Chondrocyte (in vitro differentiated cells): ENCODE measurements at places on chromosomes 4 and X. TPM values are rescaled to one million over a fixed set of nuclear protein-coding genes. Genes with fewer than 3 reads are reported as not detected.

DNA sequence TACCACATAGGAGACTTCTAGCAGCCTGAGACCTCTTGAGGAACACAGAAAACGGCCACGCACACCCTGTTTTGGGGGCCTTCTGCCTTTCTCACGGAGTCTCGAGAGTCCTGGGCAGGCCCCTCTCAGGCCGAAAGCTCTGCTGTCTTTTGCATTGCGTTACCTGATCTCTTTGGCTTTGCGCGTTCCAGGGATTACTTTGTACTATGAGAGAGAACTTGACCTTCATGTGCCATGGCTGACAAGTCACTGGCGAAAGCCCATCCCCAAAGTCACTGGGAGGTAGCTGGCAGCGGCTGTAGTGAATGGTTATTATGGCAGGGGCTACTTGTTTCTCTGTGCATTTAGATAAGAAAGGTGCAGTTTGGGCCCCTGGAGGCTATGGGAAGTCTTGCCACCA, 8.0 kb upstream of the NAT8L start:
- no peaks in the 10 kb centered on the region for H3K4me1 ChIP-seq
- DNase-seq: no peak
- H3K4me3 ChIP-seq: no peak overlapping the region
- H3K27me3 ChIP-seq: peaks cover 28% of the 10 kb centered on the region
- no peak overlapping the region for H3K27ac ChIP-seq

DNA sequence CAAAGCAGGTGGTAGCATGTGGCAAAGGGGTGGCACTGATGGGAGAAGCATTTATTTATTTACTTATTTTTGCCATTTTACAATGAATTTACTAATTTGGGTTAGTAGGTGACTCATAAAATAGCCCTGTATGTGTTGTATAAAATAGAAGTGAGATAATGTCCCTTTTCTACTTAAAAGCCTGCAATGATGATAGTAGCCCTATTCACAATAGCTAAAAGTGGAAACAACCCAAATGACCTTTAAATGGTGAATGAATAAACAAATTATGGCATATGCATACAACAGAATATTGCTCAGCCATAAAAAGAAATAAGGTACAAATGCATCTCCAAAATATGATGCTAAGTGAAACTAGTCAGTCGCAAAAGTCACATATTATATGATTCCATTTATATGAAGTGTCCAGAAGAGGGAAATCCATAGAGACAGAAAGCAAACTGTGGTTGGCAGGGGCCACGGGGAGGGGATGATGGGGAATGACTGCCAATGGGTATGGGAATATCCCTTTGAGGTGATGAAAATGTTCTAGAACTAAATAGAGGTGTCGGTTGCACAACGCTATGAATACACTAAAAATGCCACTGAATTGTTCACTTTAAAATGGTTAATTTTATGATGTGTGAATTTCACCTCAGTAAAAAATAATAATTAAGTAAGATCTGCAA, 35.8 kb upstream of the FAM9C start:
- DNase-seq: no peak
- H3K36me3 ChIP-seq: no peaks in the 10 kb centered on the region
- H3K27me3 ChIP-seq: no peaks in the 10 kb centered on the region

GRCh38 chrX:6568031-6568430, 33.1 kb upstream of the VCX3A start:
- H3K27ac ChIP-seq: no peak overlapping the region
- no peak for DNase-seq
- H3K4me1 ChIP-seq: peaks cover 6% of the 10 kb centered on the region
- no peaks in the 10 kb centered on the region for H3K27me3 ChIP-seq
- no peak overlapping the region for H3K4me3 ChIP-seq

DNA sequence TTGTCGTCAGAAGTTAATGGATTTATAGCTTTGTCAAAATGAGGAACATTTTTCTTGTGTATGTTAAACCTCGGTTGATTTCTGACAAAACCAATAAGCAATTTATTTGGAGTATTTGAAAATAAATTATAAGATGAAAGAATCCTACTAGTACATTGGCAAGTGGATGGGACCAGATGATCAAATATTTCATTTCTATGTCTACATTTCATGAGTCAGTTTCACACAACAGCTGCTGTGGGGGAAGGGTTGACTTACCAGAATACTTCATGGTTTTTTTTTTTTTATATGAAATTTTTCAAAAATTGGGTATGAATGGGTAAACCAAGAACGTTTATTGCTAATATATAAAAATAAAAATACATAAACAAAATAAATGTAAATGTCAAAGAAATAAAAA, 39.4 kb downstream of the RAPGEF2 start:
- no peak for DNase-seq
- no peak overlapping the region for H3K27ac ChIP-seq
- no peaks in the 10 kb centered on the region for H3K36me3 ChIP-seq

DNA sequence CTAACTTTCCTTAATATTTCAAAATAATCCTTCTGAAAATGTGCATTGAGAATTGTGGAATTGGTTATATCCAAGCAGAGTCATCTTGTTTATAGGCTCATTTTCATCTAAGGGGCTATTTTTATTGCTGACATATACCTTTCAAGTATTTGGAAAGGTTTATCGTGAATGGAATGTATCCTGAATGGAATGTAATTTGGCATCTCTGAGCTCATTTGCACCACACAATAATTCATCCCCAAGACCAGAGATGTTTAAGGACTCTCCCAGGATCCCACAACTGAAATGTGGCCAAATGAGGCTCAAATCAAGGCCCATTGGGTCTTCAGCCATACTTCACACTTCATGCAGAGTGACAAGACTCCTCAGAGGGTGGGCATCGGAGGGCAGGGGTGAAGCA, 7.5 kb upstream of the SETD7 start:
- H3K4me3 ChIP-seq: no peak overlapping the region
- DNase-seq: no peak
- H3K4me1 ChIP-seq: peaks cover 9% of the 10 kb centered on the region
- no peak overlapping the region for H3K27ac ChIP-seq
- no peaks in the 10 kb centered on the region for H3K27me3 ChIP-seq
- H3K36me3 ChIP-seq: no peaks in the 10 kb centered on the region

DNA sequence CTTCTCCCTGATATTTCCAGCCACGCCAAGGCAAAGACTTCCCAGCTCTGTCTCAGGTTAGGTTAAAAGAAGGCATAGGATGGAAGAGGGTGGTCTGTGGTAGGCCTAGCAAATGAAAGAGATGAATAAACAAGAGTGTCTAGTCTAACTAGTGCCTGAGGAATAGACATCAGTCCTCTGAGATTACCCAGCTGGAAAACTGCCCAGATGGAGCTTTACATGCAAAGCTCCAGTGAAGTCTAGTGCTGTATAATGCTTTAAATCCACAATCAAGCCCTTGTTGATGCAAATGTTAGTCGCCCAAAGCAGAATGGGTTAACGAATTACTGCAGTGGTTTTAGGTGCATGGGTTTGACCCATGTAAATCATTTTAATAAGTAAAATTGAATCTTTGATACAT, 24.8 kb upstream of the GUCY1B1 start:
- H3K4me3 ChIP-seq: no peak overlapping the region
- peaks cover 1% of the 10 kb centered on the region for H3K27me3 ChIP-seq
- H3K27ac ChIP-seq: no peak overlapping the region

DNA sequence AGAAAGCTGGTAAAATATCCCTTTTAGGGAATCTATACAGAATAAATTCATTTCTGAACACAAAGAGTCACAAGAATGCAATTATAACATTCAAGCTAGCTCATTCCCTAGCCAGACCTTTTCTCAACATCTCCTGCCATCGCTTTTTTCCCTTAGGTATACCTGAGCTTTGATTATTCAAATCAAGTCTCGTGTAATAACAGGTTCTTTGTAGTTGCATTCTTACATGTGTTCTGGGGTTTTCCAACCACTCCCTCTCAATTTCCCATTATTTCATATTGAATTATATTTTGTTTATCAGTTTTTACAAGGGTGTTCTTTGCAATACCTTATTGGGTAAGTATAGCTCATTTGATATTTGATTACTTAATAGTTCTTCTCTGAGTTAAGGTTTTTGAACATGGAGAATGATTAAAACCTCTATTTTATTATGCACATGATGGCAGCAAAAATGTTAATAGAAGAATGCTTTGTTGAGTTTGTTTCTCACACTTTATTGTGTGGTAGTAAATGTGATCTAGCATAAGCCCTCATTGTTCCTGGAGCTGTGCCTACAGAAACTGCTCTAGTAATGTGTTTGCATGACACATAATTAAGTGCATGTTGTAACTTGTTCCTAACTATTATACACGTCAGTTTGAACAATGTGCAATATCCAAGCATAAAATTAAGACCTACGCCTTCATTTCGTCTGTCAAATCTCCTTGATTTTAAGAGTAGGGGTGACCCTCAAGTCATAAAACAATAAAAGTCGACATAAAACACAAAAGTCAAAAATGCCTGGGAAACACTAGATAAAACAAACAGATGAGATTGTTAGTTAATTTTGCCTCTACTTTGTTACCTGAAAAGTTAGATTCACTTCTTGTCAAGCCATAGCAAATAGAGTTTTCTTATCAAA, 124.0 kb upstream of the POF1B start:
- H3K4me3 ChIP-seq: no peak overlapping the region
- no peaks in the 10 kb centered on the region for H3K4me1 ChIP-seq
- no peak for DNase-seq
- no peaks in the 10 kb centered on the region for H3K36me3 ChIP-seq
- no peak overlapping the region for H3K27ac ChIP-seq

- peaks cover 2% of the 10 kb centered on the region for H3K36me3 ChIP-seq
- DNase-seq: no peak
- H3K27me3 ChIP-seq: no peaks in the 10 kb centered on the region
- H3K4me3 ChIP-seq: peak overlapping the region; percentile 83
- peaks cover 18% of the 10 kb centered on the region for H3K4me1 ChIP-seq
Measured at GRCh38 chrX:103608306-103608963, 672 bp downstream of the TCEAL3 start.

GRCh38 chr4:2102045-2102883, 43.1 kb downstream of the NAT8L start:
- no peak overlapping the region for H3K27ac ChIP-seq
- H3K4me3 ChIP-seq: no peak overlapping the region
- H3K4me1 ChIP-seq: peaks cover 3% of the 10 kb centered on the region
- DNase-seq: no peak

- no peak overlapping the region for H3K4me3 ChIP-seq
- peaks cover 17% of the 10 kb centered on the region for H3K27me3 ChIP-seq
Measured at GRCh38 chr4:163414275-163414674, 59.3 kb downstream of the TKTL2 start.

DNA sequence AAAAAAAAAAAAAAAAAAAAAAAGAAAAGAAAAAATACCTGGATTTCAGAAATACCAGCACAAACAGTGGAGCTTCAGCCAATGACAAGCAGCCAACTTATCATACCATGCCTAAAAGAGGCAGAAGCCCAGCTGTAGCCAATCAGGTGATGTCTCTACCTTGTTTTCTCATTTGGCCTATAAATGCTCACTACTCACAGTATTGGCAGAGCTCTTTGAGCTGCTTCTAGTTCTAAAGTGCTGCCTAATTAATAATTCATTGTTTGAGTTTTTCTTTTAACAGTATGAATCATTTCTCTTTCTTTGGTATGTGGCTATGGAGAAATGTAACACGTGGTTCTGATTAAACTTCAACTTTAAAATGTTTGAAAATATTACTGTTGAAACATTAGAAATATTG, 188.8 kb upstream of the TECRL start:
- H3K4me3 ChIP-seq: no peak overlapping the region
- H3K27ac ChIP-seq: no peak overlapping the region
- H3K36me3 ChIP-seq: no peaks in the 10 kb centered on the region
- H3K27me3 ChIP-seq: peaks cover 15% of the 10 kb centered on the region
- H3K4me1 ChIP-seq: no peaks in the 10 kb centered on the region

GRCh38 chr4:75158451-75158850, 225.5 kb downstream of the PARM1 start:
- DNase-seq: no peak
- H3K4me1 ChIP-seq: no peaks in the 10 kb centered on the region
- H3K27me3 ChIP-seq: peaks cover 9% of the 10 kb centered on the region
- H3K27ac ChIP-seq: no peak overlapping the region
- no peak overlapping the region for H3K4me3 ChIP-seq

GRCh38 chr4:38119668-38120385, 159.6 kb downstream of the PTTG2 start:
- no peak overlapping the region for H3K4me3 ChIP-seq
- H3K4me1 ChIP-seq: peaks cover 24% of the 10 kb centered on the region
- no peak for DNase-seq
- H3K27ac ChIP-seq: peak overlapping the region; percentile 77

DNA sequence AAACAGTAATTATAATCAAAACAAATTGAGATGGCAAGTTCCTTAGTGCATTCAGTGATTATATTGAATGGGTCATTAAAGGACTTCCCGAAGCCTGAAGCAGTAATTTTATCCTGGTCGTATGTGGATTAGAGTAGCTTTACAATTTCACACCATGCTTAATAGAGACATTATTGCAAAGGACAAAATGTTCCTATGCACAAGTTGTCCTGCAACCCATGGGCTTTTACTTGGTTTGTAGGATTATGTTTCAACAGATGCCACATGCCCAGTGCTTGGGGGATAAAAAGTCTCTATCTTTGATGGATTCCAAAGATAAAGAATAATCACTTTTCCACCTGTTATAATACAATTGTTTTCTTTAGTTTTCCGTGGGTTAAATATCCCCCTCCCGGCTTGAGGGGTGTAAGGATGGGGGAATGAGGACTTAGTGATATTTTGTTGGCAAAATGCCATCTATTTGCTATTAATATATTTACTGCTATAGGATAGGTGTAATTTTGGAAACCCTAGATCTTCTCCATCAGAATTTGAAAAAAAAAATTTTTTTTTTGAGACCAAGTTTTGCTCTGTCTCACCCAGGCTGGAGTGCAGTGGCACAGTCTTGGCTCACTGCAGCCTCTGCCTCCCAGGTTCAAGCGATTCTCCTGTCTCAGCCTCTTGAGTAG, 156.5 kb upstream of the ETNPPL start:
- DNase-seq: no peak
- no peaks in the 10 kb centered on the region for H3K27me3 ChIP-seq
- no peaks in the 10 kb centered on the region for H3K36me3 ChIP-seq
- peaks cover 6% of the 10 kb centered on the region for H3K4me1 ChIP-seq

DNA sequence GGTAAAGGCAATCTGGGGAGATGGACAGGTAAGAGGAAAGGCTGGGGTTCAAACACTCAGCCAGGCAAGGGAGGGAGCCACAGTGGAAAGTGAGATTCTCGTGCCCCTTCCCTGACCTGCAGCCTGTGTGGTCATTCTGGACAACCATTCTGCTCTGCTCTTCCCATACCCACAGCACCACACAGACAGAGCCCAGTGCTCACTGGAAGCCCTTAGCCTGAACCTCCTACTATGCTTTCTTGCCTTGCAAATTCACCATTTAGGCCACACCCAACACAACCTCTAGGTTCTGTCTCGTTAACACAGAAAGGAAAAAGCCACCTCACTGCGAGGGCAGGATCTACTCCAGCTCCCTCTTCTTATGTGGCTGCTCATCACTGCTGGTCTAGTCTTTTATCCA, 92.7 kb downstream of the SHISA3 start:
- no peaks in the 10 kb centered on the region for H3K36me3 ChIP-seq
- no peak overlapping the region for H3K27ac ChIP-seq

GABRE gene
- total RNA-seq: 0.51 to 1.0 TPM (median 0.94 TPM) in 3 replicates

PCSK1N gene
- 58.7 to 74.2 TPM (median 69.2 TPM) in 3 replicates for total RNA-seq

SPARCL1 gene
- 21.5 to 26.9 TPM (median 26.1 TPM) in 3 replicates for total RNA-seq

ITIH6 gene
- 0.08 to 0.15 TPM in 2 of 3 replicates, not detected in the other for total RNA-seq

ASB11 gene
- total RNA-seq: not detected in 3 replicates

ENPP6 gene
- total RNA-seq: not detected in 3 replicates

WDR17 gene
- 0.31 to 0.85 TPM (median 0.50 TPM) in 3 replicates for total RNA-seq

NUDT6 gene
- 4.2 to 5.7 TPM (median 4.6 TPM) in 3 replicates for total RNA-seq
